ENCODE measurements at places on chromosomes 4 and X. TPM values are rescaled to one million over a fixed set of nuclear protein-coding genes. Genes with fewer than 3 reads are reported as not detected.

The IL13RA2 gene
- total RNA-seq: not detected

GRCh38 chrX:71181558-71181909 lies 36.9 kb downstream of the NLGN3 start:
- peak; percentile 65 for DNase-seq

The RTL5 gene
- total RNA-seq: 0.31 TPM

GRCh38 chr4:81622028-81622427 lies 150.3 kb upstream of the RASGEF1B start:
- DNase-seq: no peak

- no peak for DNase-seq
These were observed 338.1 kb upstream of the SLIT2 start for GRCh38 chr4:19913650-19914049.

Data from activated CD8-positive, alpha-beta T cell treated with anti-CD3 and anti-CD28 coated beads for 36 hours (primary cell).